Pancreas (tissue), 10 donors: ENCODE measurements at places on chromosomes 1 and 21. TPM values are rescaled to one million over a fixed set of nuclear protein-coding genes. Genes with fewer than 3 reads are reported as not detected.
A peak's percentile ranks its signal among the peaks of the same experiment; 100 is the strongest.

Gene TNFRSF8
- 0.08 TPM for total RNA-seq

DNA sequence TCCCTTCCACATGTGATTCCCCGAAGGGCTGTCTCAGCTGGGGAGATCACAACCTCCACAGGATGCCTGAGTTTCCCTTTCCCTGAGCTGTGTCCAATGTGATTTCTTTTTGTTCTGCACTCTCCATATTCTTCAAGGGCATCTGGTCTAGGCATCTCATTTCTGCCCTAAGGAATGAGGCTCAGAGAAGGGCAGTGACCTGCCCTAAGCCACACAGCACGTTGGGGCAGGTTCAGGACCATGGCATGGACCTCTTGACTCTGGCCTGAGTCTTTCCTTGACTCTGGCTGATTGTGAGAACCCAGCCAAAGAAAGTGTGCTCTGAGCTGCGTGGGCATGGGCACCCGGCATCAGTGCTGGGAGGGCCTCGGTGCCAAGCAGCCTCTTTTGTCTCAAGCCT lies 590.3 kb downstream of the PTPRU start:
- no peaks in the 10 kb centered on the region for H3K27me3 ChIP-seq
- no peak overlapping the region for H3K4me3 ChIP-seq
- no peak for DNase-seq
- no peaks in the 10 kb centered on the region for H3K4me1 ChIP-seq
- no peaks in the 10 kb centered on the region for H3K36me3 ChIP-seq

GRCh38 chr1:205047764-205048231 lies 4.8 kb downstream of the CNTN2 start:
- H3K4me3 ChIP-seq = no peak overlapping the region
- H3K27me3 ChIP-seq = no peaks in the 10 kb centered on the region
- no peak for DNase-seq
- H3K4me1 ChIP-seq = no peaks in the 10 kb centered on the region

- H3K4me3 ChIP-seq = no peak overlapping the region
- no peaks in the 10 kb centered on the region for H3K4me1 ChIP-seq
- no peaks in the 10 kb centered on the region for H3K27me3 ChIP-seq
- H3K36me3 ChIP-seq = no peaks in the 10 kb centered on the region
Measured at GRCh38 chr1:44860891-44861425, 17.9 kb upstream of the PTCH2 start.

DNA sequence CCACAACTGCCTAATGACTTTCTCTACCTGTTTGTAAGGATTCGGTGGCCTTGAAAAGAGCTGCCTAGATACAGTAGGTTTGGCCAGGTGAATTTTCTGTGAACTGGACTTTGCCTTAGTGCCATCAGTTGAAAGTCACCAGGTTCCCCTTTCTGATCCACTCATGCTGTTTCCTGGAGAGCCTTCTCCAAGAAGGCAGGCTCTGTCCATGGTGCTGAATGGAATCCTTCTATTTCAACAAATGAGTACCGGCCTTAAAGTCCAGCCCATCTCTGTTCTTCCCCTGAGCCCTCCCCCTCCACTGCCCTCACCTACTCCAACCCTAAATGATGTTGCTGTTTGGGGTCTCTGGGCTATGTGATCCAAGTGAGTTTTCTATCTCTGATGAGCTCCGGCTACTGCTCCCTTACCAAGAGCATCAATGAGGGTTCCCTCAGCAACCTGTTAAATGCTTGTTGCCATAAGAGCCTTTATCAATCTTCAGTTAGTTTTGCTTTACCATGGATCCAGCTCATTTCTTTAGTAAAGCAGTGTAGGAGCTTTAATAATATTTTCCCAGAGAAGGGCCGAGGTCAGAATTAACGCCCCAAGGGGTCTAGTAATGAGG lies 500.4 kb downstream of the PTPRU start:
- no peak overlapping the region for H3K4me3 ChIP-seq
- H3K27me3 ChIP-seq = no peaks in the 10 kb centered on the region
- no peak overlapping the region for H3K27ac ChIP-seq
- no peaks in the 10 kb centered on the region for H3K36me3 ChIP-seq
- no peaks in the 10 kb centered on the region for H3K4me1 ChIP-seq

GRCh38 chr1:182087304-182087703 lies 25.8 kb upstream of the ZNF648 start:
- H3K36me3 ChIP-seq = no peaks in the 10 kb centered on the region
- H3K4me1 ChIP-seq = no peaks in the 10 kb centered on the region
- H3K4me3 ChIP-seq = no peak overlapping the region
- no peak overlapping the region for H3K27ac ChIP-seq
- H3K27me3 ChIP-seq = no peaks in the 10 kb centered on the region
- no peak for DNase-seq

DNA sequence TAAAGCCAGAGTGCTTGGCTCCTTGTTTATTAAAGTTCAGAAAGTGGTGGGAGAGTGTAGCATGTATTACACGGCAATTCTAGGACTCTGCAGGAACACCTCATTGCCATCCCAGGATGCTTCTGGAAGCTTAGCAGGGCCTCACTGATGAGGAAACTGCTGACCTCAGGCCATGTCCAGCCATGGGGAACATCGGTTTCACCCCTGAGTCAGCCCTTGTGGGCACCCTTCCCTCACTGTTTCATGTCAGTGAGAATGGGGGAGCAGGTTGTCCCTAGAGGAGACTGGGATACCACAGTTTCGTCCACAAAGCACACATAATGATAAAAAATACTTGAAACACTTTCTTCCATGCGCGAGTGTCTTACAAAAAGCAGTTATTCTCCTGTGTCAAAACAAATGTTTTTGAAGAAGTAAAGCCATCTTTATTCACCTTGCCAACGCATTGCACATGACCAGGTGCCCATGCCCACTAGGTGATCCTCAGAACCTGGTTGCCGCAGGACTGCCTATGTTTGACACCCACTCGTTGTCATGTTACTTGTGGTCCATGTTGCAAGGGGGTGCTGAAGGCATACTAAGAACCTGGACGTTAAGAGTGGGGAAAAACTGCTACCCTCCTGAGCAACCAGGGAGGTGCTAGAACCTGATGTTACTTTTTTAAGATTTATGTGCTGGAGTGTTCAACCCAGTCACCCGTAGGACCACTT lies 41.2 kb upstream of the TTC22 start:
- DNase-seq = no peak
- no peak overlapping the region for H3K27ac ChIP-seq
- H3K4me1 ChIP-seq = no peaks in the 10 kb centered on the region

DNA sequence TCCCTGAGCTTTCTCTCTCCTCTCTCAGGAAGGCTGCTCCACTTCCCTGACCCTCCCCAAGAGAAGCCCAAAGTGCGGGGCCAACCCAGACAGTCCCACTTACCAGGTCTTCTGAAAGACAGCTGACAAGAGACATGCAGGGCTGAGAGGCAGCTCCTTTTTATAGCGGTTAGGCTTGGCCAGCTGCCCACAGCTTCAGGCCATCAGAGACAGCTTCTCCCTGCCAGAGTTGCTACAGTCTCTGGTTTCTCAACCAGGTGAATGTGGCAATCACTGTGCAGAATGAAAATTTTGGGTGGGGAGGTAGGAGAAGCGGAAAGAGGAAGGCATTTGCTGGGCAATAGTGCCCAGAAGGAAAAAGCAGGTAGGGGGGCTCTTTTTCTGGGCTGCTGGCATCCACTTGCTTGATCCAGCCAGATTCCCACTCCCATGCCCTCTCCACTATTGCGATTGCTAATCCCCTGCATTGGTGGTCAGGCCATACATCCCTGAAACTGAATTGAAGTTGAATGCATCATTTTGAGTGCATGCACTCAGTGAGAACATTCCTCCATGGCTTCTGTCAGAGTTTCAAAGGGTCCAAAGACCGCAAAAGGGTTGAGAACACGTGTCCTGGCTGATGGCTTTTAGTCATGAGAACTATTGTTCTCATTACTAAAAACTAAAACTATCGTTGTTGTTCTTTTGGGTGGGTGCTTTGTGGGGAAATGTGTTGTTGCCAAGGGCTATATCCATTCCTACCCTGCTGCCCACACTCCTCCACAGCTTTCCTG lies at the start of gene S100A8:
Gene S100A8 (minus strand): TSS at position 136 of the 773 bp plus-strand sequence. CDS start 538 bp downstream, outside the sequence.
- no peaks in the 10 kb centered on the region for H3K4me1 ChIP-seq
- no peak within 1 kb of the TSS for H3K27ac ChIP-seq
- H3K36me3 ChIP-seq = no peaks in the 10 kb centered on the region
- no peak within 1 kb of the TSS for H3K4me3 ChIP-seq
- DNase-seq = no peak

- H3K27me3 ChIP-seq = no peaks in the 10 kb centered on the region
- H3K27ac ChIP-seq = no peak overlapping the region
- DNase-seq = peak; percentile 47
- no peak overlapping the region for H3K4me3 ChIP-seq
- no peaks in the 10 kb centered on the region for H3K4me1 ChIP-seq
Measured at GRCh38 chr1:3483801-3484444, 29.5 kb downstream of the ARHGEF16 start.

GRCh38 chr1:202242080-202242419 lies 48.5 kb downstream of the LGR6 start:
- H3K4me1 ChIP-seq = no peaks in the 10 kb centered on the region
- no peak overlapping the region for H3K4me3 ChIP-seq
- H3K36me3 ChIP-seq = no peaks in the 10 kb centered on the region
- no peaks in the 10 kb centered on the region for H3K27me3 ChIP-seq

DNA sequence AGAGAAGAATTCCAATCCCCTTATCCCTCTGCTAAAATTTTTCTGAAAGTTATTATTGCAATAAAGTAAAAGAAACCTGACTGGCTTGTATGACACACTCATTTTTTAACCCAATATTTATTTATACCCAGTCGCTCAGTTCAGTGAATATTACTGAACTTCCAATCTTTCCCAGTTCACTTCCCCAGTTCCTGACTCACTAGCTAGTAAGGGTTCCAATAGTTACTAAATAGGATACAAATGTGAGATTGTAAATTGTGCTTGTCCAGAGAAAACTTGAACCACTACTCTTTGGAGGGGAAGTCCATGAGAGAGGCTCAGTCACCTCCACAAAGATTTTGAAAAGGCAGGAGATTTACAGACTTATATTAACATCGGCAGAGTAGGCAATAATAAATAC lies 31.4 kb downstream of the PRDX6 start:
- H3K27ac ChIP-seq = no peak overlapping the region
- no peaks in the 10 kb centered on the region for H3K4me1 ChIP-seq
- H3K27me3 ChIP-seq = no peaks in the 10 kb centered on the region
- no peak overlapping the region for H3K4me3 ChIP-seq
- no peak for DNase-seq
